Suppressor macrophage treated with lipopolysaccharide for 4 hours (primary cell): ENCODE measurements at places on chromosomes 4 and X.

- no peak for DNase-seq
These were observed 87.0 kb downstream of the FBXW7 start for GRCh38 chr4:152448854-152449253.

DNA sequence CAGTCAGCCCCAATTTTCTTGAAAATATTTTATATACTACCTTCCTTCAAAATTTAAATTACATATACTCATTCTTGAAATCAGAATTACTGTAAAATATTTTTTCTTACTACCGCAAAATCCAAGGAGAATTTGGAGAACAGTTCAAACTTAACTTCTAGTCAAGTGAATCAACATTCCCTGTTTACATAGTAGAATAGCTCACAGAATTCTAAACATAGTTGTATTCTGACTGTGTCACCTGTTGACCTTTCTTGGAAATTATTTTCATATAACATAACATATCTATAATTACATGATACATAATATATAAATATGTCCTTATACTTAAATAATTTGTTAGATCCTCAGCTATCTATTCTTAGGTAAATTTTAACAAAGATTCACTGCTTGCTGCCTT, 31.0 kb upstream of the FGF5 start:
- no peak for DNase-seq

GRCh38 chr4:23966725-23967124, 76.9 kb upstream of the PPARGC1A start:
- DNase-seq: no peak

DNA sequence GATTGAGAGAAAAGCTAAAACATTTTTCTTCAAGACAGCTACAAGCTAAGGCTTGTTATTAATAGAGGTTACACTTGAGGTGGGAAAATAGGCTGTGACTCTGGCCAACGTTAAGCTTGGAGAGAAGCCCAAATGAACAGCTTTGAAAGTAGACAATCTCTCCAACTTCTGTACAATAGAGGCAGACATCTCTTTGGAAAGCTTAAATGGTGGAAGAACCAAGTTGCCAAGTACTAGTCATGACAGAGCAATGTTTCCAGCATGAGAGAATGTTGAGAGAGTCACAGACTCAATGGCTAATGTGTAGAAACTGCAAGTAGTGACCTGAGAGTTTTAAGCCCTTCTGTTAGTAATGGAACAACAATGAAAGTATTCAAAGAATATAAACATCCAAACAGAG, 298.1 kb downstream of the INPP4B start:
- no peak for DNase-seq

GRCh38 chr4:76430519-76431388, 4.3 kb upstream of the SHROOM3 start:
- DNase-seq: peak; percentile 60

- no peak for DNase-seq
These were observed 69.6 kb downstream of the ARFIP1 start for GRCh38 chr4:152849350-152849749.

DNA sequence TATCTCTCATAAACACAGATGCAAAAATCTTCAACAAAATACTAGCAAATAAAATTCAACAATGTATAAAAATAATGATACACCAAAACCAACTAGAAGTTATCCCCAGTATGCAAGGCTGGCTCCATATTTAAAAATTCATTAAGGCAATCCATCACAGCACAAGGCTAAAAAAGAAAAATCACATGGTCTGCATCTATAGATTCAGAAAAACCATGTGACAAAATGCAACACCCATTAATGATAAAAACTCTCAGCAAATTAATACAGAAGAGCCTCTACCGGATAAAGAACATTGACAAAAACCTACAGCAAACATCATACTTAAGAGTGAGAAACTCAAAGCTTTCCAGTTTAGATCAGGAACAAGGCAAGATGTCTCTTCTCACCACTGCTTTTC, 182.6 kb downstream of the COL25A1 start:
- no peak for DNase-seq

DNA sequence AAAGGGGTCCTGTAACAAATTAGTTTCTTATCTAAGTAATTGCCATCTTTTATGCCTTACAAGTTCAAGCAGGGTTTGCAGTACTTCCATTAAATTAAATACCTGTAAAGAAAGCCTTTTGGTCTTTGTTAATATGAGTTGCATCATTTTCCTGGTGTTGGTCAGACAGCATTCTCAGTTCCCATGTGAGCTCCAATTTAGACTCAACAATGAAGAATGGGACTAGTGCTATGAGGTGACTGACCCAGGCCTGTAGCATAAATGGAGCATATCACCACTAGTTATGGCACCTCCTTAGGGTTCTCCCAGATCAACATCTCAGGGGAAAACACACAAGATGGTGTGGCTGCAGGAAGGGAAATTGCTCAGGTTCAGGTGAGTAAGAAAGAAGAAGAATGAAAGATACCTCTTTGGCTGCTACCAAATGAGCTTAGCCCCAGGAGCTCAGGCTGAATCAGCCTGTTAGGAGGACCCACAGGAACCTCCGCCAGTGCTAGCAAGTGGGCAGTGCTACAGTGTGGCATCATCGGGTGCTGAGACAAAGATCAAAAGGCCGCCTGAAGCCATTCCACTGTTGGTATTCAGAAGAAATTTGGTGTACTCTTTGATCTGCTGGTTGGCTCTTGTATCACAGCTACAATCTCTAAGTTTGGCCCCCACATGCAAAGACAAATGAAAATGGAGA, 1.8 kb downstream of the TTC29 start:
- no peak for DNase-seq

DNA sequence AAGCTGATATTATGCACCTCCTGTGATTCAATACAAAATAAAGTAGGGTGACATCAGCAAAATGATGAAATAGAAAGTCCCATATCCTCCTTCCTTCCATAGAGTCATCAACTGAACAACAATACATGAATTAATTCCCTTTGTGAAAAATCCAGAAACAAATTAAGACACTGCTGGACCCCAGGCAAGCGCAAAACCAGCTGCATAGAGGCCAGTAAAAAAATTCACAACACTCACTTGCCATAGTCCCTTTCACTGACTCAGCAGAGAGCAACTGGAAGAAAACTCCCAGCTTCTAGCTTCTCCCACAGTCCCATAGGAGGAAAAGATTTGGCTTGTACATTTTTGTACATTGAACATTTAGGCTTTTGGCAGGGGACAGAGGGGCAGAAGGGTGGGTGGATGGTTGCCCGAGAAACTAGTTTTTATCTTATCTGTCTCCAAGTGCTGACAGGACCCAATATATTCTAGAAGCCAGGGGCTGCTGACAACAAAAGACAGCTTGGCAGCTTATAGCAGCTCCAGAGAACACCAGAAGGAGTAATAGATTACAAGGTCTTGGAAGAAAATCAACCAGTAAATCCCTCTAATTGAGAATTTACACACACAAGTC, 124.6 kb downstream of the NDST3 start:
- no peak for DNase-seq

GRCh38 chr4:149465955-149466354, 349.7 kb downstream of the IQCM start:
- no peak for DNase-seq

GRCh38 chr4:19650903-19651864, 600.5 kb upstream of the SLIT2 start:
- DNase-seq: no peak

GRCh38 chr4:173929921-173930320, 353.5 kb downstream of the FBXO8 start:
- DNase-seq: no peak

GRCh38 chr4:184310171-184310567, 92.5 kb upstream of the ENPP6 start:
- DNase-seq: no peak

- no peak for DNase-seq
These were observed 7.4 kb downstream of the CTBP1 start for GRCh38 chr4:1241466-1241935.

DNA sequence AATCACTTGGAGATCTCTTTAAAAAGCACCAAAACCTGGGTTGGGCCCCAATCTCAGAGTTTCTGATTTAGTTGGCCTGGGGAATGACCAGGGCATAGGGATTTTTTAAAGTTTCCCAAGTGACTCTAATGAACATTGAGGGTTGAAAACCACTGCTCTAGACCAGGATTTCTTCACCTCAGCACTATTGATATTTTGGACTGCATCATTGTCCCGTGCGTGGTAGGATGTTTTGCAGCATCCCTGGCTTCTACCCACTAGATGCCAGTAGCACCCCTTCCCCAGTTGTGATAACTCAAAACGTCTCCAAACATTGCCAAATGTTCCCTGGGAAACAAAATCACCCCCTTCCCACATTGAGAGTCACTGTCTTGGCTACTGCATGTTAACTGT, 61.8 kb downstream of the ATXN3L start:
- peak; percentile 28 for DNase-seq

- peak; percentile 0 for DNase-seq
These were observed 66.2 kb upstream of the TACR3 start for GRCh38 chr4:103786014-103786413.

- no peak for DNase-seq
These were observed 124.6 kb downstream of the ANOS1 start for GRCh38 chrX:8607326-8607725.

- DNase-seq: no peak
These were observed 1673.8 kb upstream of the AGA start for GRCh38 chr4:179116011-179116410.

- DNase-seq: no peak
These were observed 876 bp downstream of the MPP1 start for GRCh38 chrX:154804261-154804956.

DNA sequence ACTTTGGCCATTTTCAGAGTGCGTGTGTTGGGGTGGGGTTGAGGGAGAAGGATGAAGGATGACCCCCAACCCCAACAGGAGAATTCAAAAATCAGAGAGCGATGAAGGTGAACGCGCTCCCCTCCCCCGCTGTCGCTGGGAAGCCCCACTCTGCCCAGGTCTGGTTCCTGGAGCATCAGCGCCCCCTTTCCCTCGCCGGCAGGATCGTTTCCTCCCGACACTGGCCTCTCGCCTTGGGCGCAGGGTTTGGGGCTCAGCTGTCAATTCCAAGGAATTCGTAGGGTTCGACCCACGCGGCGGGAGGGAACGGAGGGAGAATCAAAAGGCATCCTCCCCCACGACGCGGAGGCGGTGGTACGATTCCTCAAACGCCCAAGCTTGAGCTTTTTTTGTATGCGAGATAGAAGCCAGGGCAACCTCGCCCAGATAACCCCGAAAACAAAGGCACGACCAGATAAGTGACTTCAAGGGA, 1.0 kb upstream of the PDGFRA start:
- peak; percentile 58 for DNase-seq

DNA sequence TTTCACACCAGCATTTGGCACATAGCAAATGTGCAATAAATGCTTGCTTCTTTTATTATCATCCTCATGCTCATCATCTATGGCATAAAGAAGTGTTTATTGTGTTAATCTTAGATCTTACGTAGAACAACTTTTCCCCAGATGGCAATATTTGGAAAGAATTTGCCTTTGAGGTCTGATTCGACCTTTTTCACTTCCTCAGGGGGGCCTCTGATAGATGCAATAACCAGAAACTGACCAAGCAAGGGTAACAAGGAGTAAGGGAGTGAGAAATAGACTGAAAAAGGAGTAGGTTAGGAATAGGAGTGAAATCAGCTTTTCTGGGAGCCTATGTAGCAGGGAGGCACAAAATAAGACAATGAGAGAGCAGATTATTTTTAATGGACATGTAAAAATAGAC, 70.2 kb downstream of the RRAGB start:
- DNase-seq: no peak

GRCh38 chrX:102930990-102931756, 5.9 kb upstream of the RAB40AL start:
- no peak for DNase-seq

- DNase-seq: peak; percentile 30
These were observed 480.4 kb downstream of the ACTRT1 start for GRCh38 chrX:127571834-127572233.

GRCh38 chrX:21996872-21997455, 35.2 kb upstream of the PHEX start:
- peak; percentile 71 for DNase-seq

DNA sequence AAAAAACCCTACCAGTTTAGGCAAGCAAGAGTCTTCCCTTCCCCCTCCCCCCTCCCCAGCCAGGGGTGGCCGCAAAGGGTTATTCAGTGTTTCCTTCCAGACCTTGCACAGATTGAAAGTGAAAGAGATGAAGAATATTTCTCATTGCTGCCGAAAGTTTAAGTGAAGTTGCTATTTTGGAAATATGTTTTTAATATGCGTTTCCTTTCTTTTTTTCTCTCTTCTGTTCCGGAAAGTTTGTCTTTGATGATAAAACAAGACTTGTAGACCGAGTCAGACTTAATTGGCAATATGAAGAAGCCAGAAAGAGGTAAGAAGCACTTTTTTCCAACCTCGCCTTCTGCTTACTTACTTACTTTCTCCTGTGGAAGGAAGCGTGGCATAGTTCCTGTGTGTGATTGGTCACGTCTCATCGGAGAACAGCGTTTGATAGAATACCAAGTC, 58.5 kb upstream of the CLCN4 start:
- DNase-seq: peak; percentile 65

DNA sequence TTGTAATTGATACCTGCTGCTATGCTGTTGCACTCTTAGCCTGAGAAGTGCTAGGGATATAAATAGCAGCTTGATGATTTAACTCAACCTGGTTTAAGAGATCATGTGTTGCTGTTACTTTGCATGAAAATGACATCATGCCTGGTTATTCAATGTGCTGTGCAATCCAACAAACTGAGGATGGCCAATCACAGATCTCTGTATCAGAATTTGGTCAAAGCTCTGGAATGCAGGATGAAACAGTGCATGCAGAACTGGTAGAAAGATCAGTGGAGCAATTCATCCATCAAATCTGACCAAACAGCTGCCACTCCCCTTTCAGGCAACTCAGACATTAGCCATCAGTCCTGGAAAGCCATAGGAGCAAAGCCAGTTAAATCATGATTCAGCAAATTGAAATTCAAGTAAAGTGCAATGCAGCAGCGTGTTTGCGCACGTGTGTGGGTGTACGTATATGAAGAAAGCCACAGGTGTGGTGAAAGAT, 160.3 kb upstream of the RASGEF1B start:
- DNase-seq: peak; percentile 63

DNA sequence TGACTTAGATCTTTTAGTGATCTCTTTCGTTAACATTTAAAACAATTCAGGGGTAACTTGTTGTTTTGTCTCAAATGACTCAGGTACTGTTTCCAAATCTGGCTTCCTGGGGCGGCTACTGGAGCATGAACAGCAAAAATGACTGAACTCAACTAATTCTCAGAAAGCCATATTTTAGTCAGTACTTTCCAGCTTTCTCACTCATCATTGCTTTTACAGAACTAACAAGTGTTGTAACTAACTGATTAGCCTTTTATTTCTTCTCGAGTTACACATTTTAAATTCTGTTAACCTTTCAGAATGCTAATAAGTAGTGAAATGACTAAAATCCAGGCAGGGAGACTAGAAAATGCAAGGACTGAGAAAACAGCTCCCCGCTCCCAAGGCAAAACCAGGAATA, 55.3 kb downstream of the JADE3 start:
- no peak for DNase-seq

- DNase-seq: no peak
These were observed 167.2 kb downstream of the NPNT start for GRCh38 chr4:106062452-106062875.

GRCh38 chr4:111650674-111651086, 494.6 kb upstream of the FAM241A start:
- DNase-seq: no peak

- DNase-seq: no peak
These were observed 69.0 kb upstream of the SPANXN1 start for GRCh38 chrX:145178268-145178667.

GRCh38 chr4:15262396-15262795, 165.4 kb upstream of the C1QTNF7 start:
- DNase-seq: no peak
